ENCODE measurements at places on chromosomes 2 and 18.

DNA sequence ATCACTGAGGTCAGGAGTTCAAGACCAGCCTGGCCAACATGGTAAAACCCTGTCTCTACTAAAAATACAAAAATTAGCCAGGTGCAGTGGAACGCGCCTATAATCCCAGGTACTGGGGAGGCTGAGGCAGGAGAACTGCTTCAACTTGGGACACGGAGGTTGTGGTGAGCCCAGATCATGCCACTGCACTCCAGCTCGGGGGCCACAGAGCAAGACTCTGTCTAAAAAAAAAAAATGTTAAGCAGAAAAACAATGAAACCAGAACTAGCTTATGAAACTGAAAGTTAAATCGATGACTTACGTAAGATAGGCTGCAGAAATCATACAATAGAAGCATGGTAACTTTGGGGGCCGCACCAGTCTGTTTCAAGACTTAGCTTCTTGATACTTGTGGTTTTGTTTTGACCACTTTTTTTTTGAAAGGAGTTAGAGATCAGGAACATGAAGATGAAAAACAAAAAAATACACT, 6.2 kb upstream of the GPR155 start:
- no peak for DNase-seq

DNA sequence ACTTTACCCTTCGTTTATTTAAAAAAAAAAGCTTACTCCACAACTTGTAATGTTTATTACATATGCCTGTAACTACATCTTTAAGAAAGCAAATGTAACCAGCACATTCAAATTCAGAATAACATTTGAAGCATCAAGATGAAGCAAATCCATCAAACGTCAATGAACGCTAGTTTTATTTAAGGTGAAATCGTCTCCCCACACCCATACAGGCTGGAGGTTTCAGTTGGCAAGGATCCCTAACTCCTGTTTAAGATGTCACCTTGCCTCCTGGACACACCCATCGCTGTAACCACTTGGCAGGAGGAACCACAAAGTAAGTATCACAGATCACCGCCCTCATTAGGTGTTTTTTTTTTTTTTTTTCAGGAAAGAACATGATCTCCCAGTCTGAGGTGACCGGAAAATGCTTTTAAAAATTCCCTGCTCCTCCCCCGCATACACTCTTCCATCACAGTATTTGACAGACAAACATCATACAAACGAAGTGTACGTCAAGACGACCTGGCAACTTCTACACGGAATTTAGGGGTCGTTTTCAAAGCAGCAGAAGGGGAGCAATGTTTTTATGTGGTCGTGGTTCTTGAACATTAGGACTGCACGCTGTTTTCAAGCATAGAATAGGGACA, 19.7 kb upstream of the STPG4 start:
- DNase-seq, result peak; percentile 24

DNA sequence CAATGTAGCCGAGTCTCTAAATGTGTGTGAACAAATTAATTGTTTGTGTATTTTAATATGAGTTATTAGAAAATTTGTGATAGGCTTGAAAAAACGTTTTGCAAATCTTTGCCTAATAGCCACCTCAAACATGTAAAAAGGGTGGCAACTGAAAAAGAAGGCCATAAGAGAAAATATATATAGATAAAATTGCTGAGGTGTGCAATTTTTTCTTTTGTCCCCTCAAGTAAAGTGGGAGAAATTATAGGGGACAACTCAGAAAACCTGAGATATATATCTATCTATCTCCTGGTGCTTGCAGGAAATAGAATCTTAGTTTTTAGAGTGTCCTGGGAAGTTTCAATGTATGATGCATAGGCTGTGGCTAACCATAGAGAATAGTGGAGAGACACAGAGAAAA, 201.4 kb upstream of the LRP1B start:
- no peak for DNase-seq

DNA sequence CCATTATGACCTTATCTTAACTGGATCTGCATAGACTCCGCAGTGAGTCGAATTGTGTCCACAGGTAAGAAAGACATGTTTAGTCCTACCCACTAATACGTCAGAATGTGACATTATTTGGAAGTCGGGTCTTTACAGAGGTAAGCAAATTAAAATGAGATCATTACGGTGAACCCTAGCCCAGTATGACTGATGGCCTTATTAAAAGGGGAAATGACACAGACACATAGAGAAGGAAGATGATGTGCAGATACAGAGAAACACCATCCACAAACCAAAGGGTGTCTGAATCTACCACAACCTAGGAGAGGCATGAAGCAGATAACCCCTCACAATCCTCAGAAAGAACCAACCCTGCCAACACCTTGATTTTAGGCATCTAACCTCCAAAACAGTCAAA, 135.6 kb downstream of the GALNT1 start:
- no peak for DNase-seq

DNA sequence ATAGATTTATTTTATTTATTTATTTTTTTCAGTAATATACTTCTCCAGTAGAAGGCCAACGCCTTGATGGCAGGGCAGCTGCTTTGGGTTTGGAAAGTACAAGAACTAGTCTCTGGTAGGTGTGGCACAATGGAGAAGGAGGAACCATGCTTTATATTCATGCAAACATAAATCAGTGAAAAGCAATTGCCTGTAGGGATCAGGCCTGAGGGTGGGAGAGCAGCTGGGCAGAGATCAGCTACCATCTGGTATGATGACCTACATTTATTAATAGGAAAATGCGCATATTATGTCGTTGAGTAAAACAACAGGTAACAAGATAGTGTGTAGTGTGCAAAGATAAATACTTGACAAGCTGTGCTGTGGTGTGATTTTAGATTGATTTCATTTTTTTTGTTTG, 120.4 kb upstream of the TLK1 start:
- DNase-seq, result no peak

GRCh38 chr18:9671214-9671613, 36.9 kb upstream of the RAB31 start:
- DNase-seq, result no peak

DNA sequence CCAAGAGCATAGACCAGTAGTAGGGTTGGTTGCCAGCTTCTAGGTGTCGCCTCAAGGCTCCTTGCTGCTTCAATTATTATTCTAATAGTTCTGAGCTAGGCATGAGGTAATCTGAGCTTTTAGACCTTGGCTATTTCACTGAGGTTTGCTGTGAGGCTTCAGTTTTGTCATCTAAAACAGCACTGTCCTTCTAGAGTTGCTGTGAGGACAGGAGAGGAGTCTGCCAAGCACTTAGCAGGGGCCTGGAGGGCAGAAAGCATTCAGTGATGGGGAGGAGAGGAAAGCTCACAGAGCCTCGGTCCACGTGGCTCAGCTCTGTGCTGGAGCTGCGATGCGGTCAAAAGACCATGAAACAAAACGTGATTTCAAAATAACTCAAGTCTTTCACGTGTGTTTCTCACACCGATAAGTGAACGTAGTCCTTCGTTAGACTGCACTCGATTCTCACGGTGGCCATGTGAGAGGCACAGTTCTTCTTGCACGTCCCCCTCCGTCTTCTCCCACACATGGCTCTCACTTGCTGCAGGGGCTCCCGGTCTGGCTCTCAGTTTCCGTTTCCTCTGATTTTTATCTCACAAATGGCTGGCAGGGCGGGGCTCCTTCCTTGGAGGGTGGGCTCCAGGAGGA, 113.7 kb downstream of the B3GNT2 start:
- no peak for DNase-seq

GRCh38 chr2:211085056-211085680, 528.8 kb downstream of the CPS1 start:
- no peak for DNase-seq

GRCh38 chr2:142315346-142315745, 184.5 kb upstream of the LRP1B start:
- DNase-seq, result no peak

GRCh38 chr2:74025971-74026612, 41.4 kb downstream of the TET3 start:
- DNase-seq, result no peak

DNA sequence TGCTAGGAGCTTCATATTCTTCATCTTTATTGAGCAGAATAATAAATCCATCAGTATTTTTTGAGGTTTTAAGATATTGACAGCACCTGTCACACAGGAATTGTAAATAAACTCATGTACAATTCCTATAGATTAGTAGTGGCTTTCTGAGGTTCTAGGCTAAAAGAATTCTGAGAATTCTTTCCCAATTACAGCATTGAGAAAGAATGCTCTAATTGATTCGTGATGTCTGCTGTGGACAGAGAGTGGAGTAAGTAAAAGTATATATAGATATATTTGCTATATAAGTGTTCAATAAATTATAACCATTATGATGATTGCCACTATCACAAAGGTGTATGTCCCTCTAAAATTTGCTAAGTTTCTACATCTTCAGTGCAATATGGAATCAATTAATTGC, 186.5 kb upstream of the NRP2 start:
- no peak for DNase-seq

- DNase-seq, result no peak
These were observed 212.8 kb upstream of the LRRTM1 start for GRCh38 chr2:80517316-80517715.

DNA sequence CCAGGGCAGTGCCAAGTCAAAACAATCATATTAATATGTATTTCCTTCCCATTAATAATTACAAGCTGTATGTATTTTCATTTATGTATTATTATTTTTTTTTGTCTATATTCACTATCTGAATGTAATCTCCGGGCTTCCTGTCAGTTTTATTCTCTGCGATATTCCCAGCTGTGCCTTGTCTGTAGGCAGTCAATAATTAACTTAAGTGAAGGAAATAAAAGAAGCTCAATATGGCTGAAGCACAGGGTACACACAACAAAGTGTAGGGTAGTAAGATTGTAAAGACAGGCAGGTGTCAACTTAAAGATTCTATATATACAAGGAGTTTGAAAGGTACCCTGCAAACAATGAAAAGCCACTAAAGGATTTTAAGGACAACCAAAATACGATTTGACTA, 122.9 kb downstream of the ROCK1 start:
- DNase-seq, result no peak

- DNase-seq, result peak; percentile 31
These were observed 1008.5 kb upstream of the FANCL start for GRCh38 chr2:59249441-59250306.

DNA sequence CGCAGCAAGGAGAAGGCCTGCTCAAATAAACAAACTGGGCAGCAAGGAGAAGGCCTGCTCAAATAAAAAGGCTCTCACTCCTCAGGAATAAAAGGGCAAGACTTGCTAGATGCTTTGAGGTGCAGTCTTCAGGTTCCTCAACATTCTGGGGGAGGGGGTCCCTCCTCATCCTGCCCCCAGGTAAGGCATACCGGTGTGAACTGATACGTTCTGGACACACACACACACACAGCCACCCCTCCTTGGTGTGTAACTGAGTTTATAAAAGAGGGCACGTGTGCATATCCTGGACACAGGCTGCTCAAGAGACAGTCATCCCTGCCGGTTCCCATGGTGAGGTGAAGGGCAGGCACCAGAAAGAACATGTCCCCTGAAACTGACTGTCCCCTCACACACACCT, 4.5 kb downstream of the TEX261 start:
- DNase-seq, result no peak

DNA sequence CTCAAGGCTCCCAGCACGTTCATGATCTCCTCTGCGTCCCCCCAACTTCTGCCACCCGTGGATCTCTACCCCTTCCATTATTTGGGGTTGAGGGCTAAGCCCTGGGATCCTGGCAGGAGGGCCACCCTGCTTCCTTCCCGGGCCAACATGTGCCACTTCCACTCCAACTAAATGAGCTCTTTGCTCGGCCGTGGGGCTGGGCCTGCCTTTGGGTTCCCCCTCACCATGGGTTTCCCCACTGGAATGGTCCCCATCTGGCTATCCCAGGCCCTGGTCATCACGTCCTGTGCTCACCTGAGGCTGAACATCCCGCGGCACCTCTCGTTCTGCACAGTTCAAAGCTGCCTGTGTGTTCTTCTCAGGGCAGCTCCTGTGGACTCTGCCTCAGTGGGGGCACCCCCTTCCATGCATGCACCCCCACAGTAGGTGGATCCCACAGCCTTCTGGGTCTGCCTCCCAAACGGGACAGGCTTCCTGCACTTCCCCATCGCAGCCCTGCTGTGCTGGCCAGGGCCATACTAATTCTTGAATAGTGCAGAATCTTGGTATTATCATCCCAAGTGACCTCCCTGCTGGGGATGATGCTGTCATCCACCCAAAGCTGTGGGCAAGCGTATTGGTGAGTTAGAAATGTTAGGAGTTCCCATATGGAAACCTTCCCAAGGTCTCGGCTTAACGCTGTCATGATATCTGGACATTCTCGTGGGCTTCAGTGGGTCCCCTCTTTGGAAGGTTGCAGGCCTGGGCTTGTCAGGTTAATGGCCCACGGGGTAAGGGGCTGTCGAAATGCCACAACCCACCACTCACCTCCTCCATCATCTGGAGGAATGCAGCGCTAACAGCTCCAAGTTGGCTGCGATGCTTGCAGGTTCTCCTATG, 150.5 kb upstream of the TWIST2 start:
- DNase-seq, result no peak

DNA sequence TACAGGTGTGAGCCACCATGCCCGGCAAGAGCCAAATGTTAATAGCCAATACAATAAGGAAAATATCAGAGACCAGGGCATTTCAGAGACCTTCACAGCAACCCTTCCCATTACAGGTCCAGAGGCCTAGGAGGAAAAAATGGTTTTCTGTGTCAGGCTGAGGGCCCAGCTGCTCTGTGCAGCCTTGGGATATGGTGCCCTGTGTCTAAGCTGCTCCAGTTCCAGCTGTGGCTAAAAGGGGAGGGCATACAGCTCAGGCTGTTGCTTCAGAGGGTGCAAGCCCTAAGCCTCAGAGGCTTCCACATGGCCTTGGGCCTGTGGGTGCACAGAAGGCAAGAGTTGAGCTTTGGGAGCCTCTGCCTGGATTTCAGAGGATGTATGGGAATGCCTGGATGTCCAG, 20.1 kb upstream of the CCDC195 start:
- no peak for DNase-seq

DNA sequence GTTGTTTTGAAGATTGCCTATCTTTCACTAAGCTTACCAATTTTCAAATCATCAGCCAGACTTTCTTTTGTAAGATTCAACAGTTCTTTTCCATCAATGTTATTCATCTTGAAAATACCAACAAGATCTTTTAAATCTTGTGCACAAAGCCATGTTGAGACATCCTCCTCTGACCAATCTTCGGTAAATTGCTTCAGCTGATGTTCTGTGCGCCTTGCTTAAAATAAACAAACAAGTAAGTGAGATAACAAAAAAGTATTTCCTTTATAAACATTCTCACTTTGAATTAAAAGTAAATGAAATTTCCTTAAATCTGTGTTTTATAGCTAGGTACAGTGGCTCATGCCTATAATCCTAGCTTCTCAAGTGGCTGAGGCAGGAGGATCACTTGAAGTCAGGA, 30.3 kb downstream of the WDSUB1 start:
- DNase-seq, result no peak

- no peak for DNase-seq
These were observed 7.1 kb upstream of the PAX8 start for GRCh38 chr2:113285816-113286215.

DNA sequence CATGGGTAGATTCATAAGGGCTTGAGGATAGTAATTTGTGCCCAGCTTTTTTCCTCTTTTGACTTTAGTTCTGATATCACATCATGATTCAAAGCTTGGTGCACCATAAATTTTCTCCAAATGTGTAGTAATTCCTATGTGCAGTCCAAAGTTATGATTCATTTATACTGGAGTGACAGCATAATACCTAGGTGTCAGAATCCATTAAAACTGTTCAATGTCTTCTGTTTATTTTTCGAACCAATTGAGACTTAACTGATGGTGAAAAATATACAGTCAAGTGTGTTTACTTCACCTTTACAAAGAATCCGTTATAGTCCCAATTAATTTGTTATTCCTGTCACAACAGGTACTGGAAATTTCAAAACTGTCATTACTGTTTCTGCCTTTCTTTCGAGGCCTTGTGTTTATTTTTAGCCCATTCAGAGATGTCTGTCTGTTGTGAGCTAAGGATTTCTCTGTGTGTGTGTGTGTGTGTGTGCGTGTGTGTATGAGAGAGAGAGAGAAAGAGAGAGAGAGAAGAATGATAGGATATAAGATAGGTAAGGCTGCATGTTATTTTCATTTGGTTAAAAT, 389.7 kb upstream of the ATP5MC3 start:
- DNase-seq, result no peak

Measured in NCI-H187 (cell line).